ENCODE measurements at places on chromosomes 2 and 18.

GRCh38 chr2:159101755-159102489 lies 133.5 kb downstream of the TANC1 start:
- DNase-seq, result no peak

DNA sequence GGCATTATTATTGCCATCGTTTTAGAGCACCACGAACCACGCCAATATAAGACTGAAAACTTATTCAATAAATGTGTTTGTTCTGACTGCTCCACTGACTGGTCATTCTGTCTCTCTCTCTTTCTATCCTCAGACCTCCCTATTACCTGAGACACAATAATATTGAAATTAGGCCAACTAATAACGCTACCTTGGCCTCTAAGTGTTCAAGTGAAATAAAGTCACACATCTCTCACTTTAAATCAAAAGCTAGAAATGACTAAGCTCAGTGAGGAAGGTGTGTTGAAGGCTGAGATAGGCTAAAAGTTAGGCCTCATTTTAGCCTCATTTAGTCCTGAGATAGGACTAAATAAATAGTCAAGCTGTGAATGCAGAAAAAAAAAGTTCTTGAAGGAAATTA lies 38.8 kb downstream of the G6PC2 start:
- DNase-seq, result peak; percentile 38

DNA sequence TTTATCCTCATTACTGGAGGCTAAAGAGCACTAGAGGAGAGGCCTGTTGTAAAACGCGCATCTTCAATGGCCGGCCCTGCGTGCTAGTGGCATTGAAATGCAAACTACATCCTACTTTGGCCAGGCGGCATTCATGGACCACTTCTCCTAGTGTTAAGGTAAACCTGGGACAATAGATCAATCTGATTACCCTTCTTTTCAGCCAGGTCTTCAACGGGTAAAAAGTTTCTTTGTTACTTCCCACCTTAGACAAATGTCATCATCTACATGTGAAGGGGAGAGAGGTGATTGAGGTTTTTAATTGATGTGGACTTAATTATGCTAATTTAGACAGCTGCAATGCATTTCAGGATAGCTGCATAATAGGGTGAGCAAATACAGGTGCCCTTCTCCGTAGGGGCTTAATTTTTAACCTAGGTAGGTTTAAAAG lies 628.0 kb downstream of the ZEB2 start:
- no peak for DNase-seq

- DNase-seq, result no peak
These were observed 2036.5 kb upstream of the CELF4 start for GRCh38 chr18:39602131-39602530.

DNA sequence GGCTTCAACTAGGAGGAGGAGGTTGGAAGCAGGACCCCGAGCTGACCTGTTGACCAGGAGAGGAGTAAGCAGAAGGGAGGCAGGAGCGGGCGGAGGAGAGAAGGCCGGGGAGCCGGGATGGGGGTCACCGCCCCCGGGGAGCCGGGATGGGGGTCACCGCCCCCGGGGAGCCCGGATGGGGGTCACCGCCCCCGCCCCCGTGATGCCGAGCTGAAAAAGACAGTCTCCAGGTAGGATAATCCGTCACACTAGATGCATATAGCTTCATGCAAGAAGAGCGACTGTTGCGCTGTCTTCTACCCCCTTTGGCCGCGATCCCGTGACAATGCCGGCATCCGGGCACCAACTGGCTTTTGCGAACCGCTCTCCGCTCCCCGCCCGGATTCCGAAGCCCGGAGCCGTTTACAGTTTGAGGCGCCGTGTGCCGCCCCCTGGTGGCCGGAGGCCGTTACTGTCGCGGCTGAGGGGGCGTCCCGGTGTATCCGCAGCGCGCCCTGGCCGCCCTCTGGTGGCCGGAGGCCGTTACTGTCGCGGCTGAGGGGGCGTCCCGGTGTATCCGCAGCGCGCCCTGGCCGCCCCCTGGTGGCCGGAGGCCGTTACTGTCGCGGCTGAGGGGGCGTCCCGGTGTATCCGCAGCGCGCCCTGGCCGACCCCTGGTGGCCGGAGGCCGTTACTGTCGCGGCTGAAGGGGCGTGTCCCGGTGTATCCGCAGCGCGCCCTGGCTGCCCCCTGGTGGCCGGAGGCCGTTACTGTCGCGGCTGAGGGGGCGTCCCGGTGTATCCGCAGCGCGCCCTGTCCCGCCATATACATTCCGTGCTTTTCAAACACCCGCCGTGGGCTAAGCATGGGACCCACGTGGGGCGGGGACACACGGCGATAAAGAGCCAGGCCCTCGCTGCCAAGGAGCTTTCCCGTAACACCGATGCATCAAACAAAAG lies 89.6 kb downstream of the ACTR3 start:
- DNase-seq, result peak; percentile 83

DNA sequence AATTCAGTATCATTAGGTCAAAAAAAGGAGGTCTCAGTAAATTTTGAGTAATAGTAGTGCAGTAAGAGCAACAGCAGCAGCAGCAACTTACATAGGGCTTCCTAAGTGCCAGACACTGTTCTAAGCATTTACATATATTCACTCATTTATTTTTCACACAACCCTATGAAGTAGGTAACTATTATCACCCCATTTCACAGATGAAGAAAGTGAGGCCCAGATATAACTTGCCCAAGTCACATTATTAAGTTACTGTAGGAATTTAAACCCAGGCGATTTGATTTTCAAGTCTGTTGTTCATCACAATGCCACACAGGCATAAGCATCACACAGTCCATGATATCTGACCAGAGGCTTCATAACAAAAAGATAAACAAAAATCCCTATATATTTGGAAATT lies 90.2 kb upstream of the DTNB start:
- DNase-seq, result no peak

DNA sequence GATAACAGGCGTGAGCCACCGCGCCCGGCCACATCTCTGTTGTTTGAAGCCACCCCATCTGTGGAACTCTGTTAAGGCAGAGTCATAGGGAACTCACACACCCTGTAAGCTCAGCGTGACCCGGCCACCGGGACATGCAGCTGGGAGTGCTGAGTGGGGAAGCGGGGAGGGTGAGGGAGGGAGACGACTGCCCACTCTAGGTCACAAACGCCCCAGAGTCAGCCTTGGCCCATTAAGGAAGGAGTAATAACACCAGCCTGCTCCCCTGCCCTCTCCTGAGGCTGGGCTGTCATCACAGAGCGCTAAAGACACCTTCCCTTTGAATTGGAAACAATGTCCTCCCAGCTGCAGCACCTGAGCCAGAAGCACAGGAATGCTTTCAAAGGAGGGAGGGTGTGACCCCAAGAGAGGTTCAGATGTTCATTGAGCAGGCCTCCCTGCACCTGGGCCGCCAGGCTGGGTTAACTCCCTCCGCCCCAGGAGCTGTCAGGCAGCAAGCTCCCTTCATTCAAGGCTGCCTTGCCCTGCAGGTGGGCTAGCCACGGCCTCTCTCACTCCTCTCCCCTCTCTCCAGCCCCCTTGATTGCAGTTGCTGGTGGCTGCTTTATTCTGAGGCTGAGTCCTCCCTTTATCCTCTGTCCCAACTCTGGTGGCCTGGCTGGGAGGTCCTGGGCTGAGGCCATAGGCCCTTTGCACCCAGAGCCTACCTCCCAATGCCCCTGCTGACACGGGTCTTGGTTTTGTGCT lies 77.2 kb upstream of the HPCAL1 start:
- no peak for DNase-seq

GRCh38 chr18:1232867-1233266 lies 328.2 kb downstream of the ADCYAP1 start:
- DNase-seq, result no peak

- no peak for DNase-seq
These were observed 17.8 kb upstream of the TMEM18 start for GRCh38 chr2:694906-695510.

- DNase-seq, result no peak
These were observed 31.0 kb downstream of the CFAP36 start for GRCh38 chr2:55550368-55551102.

- DNase-seq, result no peak
These were observed 171.3 kb downstream of the ARHGAP15 start for GRCh38 chr2:143300536-143300935.

DNA sequence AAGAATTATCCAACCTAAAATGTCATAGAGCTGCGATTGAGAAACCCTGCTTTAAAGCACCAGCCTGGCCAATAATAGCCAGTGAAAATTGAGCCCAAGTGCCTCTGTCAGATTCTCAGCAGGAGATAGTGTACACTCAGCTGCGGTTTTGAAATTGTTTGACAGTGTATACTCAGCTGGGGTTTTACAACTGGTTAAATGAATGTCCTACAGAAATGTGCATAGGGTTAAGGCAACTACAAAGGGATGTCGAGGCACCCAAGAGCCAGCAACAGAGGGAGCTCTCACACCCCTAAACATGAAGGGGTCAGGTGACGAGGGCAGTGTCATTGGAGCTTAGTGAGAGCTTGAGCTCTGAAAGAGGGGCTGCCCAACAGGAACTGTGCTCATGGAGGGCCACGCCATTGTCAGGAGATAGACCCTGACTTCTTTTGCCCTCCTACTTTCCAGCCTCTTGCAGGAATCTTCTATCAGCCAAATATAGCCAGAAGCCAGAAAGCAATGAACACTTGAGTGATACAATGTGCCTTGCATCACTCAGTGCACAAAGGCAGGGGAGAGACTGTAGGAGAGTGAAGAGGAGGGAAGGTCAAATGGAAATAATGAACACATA lies 15.1 kb downstream of the ACTG2 start:
- peak; percentile 67 for DNase-seq

GRCh38 chr2:219250049-219250781 lies 2.8 kb upstream of the TUBA4B start:
- no peak for DNase-seq

- DNase-seq, result no peak
These were observed 263.2 kb downstream of the MEIS1 start for GRCh38 chr2:66698091-66698490.

DNA sequence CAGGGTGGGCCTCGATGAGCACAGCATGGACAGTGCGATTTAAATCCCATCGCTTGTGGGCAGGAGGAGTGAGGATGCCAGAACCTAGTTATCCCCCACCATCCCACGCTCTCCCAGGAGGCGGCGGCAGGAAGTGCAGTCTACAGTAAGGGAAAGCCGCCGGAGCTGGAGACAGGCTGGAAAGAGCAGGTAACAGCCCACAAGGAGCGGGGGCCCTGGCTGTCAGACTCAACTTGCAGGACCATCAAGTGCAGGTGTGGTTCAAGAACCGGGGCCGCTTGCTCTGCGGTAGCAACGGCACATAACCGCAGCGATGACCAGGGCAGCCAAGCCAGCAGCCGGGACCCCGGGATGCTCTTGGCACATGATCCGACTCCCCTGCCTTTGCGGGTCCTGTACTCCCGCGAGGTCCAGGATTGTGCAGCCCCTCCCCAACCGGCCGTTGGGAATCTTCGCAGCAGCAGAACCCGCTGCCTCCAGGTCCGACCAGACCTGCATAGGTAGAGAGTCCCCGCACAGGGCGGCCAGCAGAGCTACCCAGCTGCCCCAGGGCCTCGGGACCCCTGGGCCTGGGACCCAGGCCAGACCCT lies 82.1 kb downstream of the BIN1 start:
- DNase-seq, result no peak

- DNase-seq, result no peak
These were observed 212.4 kb downstream of the SEPTIN10 start for GRCh38 chr2:109401370-109401769.

- no peak for DNase-seq
These were observed 4.0 kb downstream of the CHRND start for GRCh38 chr2:232529806-232530547.

GRCh38 chr18:10530852-10531251 lies 5.0 kb downstream of the NAPG start:
- no peak for DNase-seq

DNA sequence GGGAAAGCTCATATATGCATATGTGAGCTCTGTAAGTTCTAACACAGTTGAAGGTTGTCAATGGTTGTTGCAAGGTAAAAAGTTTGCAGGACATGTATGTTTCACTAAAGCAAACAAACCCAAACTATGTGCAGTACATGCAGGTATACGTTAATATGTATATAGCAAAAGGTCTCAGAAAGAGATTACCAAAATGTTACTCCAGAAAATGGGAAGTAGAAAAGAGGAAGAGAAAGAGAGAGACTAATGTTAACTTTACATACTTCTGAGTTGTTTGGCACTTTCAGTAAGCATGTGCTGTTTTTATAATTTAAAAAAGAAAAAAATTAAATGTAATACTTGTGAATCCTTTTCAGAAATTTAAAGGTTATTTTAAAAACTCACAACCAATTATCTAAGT lies 32.8 kb upstream of the PEX13 start:
- no peak for DNase-seq

DNA sequence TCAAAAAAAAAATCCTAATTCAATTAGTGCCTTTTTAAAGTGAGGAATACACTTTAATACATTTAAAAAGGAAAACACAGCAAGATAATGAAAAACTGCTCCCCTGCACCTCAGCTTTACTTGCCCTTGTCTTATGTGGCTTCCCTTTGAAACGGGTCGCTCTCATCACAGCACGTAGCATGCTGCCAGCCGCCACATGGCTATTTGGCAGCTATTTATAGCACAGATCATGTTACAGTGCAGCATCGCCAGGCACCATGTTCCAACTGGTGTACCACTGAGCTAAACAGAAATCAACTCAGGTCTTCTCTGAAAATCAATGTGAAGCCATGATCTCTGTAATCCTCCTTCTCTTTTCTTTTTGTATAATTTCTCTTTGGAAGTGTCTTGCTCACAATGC lies 65.1 kb downstream of the TMEM182 start:
- DNase-seq, result no peak

GRCh38 chr2:230636684-230637271 lies 75.9 kb upstream of the CAB39 start:
- DNase-seq, result peak; percentile 50

DNA sequence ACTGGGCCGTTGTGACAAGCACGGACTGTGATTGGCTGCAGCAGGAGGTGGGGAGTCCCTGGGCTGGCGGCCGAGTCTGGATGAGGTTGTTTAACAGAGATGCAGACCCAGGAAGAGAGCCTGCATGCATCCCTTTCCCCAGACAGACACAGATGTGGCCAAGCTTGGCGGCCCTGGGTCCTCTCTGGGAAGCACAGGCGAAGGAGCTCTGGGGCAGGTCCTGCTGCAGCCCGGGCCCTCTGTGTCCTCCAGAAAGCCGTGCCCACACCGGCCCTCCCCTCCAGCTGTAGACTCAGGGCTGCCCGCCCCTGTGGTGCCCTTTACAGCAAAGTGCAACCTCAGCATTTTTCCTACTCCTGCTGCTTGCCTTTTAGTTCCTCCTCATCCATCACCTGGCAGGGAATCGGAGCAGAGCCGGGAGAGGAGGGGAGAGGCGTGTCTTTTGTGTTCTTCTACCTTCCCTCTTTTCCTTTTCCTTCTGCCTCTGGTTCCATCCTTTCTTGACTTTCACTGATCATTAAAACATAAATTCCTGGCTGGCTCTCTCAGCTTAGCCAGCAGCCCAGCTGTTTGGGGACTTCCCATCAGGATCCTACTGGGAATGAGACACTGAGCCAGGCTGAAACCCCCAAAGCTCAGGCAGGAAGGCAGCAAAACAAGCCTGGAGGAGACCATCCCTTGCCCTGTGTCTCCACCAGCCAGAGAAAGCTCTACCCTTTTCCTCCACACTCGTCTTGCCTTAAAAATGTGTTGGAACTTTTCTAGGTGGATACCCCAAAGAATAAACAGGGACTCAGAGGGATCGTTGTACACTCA lies 75.0 kb downstream of the CTIF start:
- DNase-seq, result no peak

GRCh38 chr2:195308163-195308562 lies 348.9 kb upstream of the SLC39A10 start:
- DNase-seq, result no peak
